ENCODE measurements at places on chromosomes 5 and 9.
A peak's percentile ranks its signal among the peaks of the same experiment; 100 is the strongest.

- H3K4me3 ChIP-seq: no peak overlapping the region
- no peaks in the 10 kb centered on the region for H3K27me3 ChIP-seq
- H3K27ac ChIP-seq: no peak overlapping the region
- H3K36me3 ChIP-seq: no peaks in the 10 kb centered on the region
- DNase-seq: no peak
- H3K4me1 ChIP-seq: no peaks in the 10 kb centered on the region
Observed at GRCh38 chr9:38339087-38339486, 53.4 kb upstream of the ALDH1B1 start.

DNA sequence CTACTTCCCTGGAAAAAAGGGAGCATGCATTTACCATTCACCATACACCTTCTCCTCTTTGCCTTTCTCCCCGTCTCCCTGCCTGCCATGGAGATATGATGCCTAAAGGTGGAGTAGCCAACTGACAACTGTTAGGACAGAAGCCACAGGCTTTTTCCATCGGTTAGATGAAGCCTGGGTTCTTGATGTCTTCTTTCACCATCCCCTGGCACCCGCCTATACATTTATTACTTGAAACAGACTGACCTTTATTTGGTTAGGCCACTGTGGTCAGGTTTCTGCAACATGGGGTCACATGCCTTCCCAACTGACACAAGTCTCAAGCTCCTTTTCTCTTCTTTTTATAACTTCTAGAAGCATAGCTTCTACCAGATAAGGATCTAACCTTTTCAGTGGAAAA lies 7.1 kb downstream of the LCP2 start:
- H3K36me3 ChIP-seq: no peaks in the 10 kb centered on the region
- H3K27ac ChIP-seq: peak overlapping the region; percentile 53
- DNase-seq: no peak
- H3K4me1 ChIP-seq: peaks cover 13% of the 10 kb centered on the region

DNA sequence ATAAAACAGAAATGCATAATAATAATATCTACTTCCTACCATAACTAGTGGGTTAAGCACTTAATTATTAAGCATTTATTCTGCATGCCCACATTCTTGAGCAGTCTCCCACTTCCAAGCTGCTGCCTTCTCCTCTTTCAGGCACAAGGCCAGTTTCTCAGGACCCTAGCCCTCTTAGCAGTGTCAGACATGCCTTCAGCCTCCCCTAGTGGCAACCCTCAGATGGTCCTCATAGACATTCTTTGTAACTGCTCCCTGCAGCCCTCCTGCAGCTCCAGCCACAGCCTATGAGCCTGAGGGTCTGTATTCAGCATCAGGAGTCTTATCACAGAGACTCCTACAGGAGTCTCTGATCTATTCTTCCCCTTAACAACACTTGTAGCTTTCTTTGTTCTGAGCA lies 3.9 kb downstream of the IL9 start:
- no peak overlapping the region for H3K27ac ChIP-seq
- no peaks in the 10 kb centered on the region for H3K4me1 ChIP-seq
- no peak for DNase-seq
- H3K36me3 ChIP-seq: no peaks in the 10 kb centered on the region
- no peaks in the 10 kb centered on the region for H3K27me3 ChIP-seq

GRCh38 chr9:81558091-81558830 lies 131.1 kb downstream of the TLE1 start:
- H3K4me1 ChIP-seq: peaks cover 25% of the 10 kb centered on the region
- H3K27me3 ChIP-seq: no peaks in the 10 kb centered on the region
- no peaks in the 10 kb centered on the region for H3K36me3 ChIP-seq
- H3K27ac ChIP-seq: no peak overlapping the region
- DNase-seq: no peak

DNA sequence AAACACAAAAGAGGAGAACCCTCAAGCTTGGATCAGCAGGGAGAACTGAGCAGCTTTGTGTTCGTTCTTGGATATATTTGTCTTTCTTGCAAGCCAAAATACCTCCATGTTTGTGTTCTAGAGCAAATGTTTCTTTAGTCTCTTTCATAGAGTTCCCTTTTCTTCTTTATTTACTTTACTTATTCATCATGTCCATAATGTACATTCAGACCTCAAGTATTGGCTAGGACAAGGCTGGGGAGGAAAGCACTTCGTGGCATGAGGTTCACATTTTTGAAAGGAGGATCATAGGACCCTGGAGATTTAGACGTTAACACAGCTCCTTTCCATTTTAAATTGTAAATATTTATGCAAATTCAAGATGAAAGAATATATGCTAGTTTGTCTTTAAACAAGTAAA lies 590.2 kb upstream of the MEF2C start:
- no peaks in the 10 kb centered on the region for H3K36me3 ChIP-seq
- no peak overlapping the region for H3K27ac ChIP-seq
- DNase-seq: no peak
- H3K4me3 ChIP-seq: no peak overlapping the region
- no peaks in the 10 kb centered on the region for H3K4me1 ChIP-seq

DNA sequence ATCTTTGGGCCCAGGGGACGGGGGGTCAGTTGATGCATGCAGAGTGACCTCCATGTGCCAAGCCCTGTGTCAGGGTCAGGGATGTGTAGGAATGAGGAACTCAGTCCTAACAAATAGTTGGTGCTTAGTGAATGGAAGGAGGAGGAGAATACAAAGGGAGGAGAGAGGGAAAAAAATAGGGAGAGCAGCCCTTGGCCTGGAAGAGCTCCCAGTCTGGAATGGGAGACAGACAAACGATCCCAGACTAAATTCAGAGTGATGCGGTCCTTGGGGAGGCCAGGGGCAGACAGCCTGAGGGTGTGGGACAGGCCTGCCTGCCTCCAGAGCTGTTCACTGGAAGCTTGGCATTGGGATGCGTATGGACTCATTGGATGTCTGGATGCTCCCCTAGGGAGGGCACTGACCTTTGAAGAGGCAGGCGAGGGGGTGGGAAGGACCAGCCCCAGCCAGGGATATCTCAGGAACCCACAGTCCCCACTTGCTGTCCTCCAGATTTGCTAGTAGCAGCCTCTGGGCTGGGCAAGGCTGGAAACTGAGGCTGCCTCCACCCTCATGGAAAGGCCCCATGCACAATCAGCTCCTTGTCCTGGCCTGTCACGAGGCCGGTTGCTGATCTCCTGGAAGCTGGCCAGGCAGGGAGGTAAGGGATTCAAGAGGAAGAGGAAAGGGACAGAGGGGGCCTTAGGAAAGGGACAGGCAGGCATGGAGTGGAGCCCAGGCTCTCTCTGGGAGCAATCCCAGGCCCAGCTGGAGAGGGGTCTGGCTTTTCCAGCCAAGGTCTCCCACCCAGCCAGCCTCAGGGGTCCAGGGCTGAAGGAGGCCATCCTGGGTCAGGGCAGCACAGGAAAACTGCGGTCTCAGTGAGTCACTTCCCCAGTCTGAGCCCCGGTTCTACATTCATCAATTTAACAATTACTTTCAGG lies 69.0 kb upstream of the GGTA1 start:
- H3K4me1 ChIP-seq: peaks cover 3% of the 10 kb centered on the region
- no peak overlapping the region for H3K4me3 ChIP-seq
- no peak for DNase-seq
- no peaks in the 10 kb centered on the region for H3K36me3 ChIP-seq
- no peaks in the 10 kb centered on the region for H3K27me3 ChIP-seq
- peak overlapping the region; percentile 80 for H3K27ac ChIP-seq

- no peaks in the 10 kb centered on the region for H3K27me3 ChIP-seq
- no peak for DNase-seq
- H3K4me3 ChIP-seq: no peak overlapping the region
- H3K27ac ChIP-seq: peak overlapping the region; percentile 42
- H3K4me1 ChIP-seq: peaks cover 11% of the 10 kb centered on the region
Observed at GRCh38 chr5:142644640-142645361, 41.1 kb downstream of the FGF1 start.

- no peaks in the 10 kb centered on the region for H3K27me3 ChIP-seq
- H3K4me1 ChIP-seq: no peaks in the 10 kb centered on the region
Observed at GRCh38 chr5:39093352-39093751, 19.2 kb upstream of the RICTOR start.

- DNase-seq: no peak
- H3K4me1 ChIP-seq: peaks cover 7% of the 10 kb centered on the region
- H3K27me3 ChIP-seq: peaks cover 16% of the 10 kb centered on the region
- no peak overlapping the region for H3K27ac ChIP-seq
- H3K4me3 ChIP-seq: no peak overlapping the region
Observed at GRCh38 chr5:142716963-142717362, 31.1 kb upstream of the FGF1 start.

DNA sequence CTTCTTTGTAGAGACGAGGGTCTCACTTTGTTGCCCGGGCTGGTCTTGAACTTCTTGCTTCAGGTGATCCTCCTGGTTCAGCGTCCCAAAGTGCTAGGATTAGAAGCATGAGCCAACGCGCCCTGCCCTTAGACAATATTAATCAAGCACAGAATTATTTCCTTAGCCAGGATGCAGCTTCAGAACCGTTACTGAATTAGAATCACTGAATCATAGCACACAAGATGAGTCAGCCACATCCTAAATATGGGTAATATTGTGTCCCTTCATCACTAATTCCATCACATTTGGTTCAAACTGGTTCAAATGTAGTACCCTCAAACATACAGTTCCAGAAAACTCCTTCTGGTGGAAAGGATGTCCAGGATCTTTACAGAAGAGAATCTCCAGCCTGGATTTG lies 82.7 kb downstream of the BNC2 start:
- H3K36me3 ChIP-seq: no peaks in the 10 kb centered on the region
- H3K27me3 ChIP-seq: no peaks in the 10 kb centered on the region
- no peaks in the 10 kb centered on the region for H3K4me1 ChIP-seq
- no peak overlapping the region for H3K27ac ChIP-seq
- DNase-seq: no peak

GRCh38 chr5:82421119-82421518 lies 143.0 kb upstream of the RPS23 start:
- no peak for DNase-seq
- no peaks in the 10 kb centered on the region for H3K36me3 ChIP-seq
- H3K4me3 ChIP-seq: no peak overlapping the region
- H3K4me1 ChIP-seq: no peaks in the 10 kb centered on the region
- no peak overlapping the region for H3K27ac ChIP-seq

DNA sequence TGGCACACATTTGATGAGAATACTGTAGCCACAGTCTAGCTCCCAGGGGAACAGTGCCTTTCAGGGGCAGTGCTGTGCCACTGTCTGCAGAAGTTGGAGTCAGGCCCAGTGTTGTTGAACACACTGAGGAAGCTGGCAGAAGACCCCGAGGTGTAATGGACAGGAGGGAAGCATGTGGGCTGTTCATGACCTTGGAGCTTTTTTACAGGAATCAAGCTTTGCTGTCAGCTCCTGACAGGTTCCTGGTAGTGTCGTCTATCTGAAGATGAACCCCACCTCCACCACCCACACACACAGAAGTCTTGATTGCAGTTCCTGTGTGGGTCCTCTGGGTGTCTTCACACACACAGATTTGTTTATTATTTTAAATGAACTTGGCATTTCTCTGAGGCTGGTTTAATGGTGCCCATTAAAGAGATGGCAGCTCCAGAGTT lies 40.3 kb upstream of the TNFAIP8 start:
- H3K36me3 ChIP-seq: no peaks in the 10 kb centered on the region
- no peaks in the 10 kb centered on the region for H3K27me3 ChIP-seq
- no peak for DNase-seq
- peaks cover 57% of the 10 kb centered on the region for H3K4me1 ChIP-seq

DNA sequence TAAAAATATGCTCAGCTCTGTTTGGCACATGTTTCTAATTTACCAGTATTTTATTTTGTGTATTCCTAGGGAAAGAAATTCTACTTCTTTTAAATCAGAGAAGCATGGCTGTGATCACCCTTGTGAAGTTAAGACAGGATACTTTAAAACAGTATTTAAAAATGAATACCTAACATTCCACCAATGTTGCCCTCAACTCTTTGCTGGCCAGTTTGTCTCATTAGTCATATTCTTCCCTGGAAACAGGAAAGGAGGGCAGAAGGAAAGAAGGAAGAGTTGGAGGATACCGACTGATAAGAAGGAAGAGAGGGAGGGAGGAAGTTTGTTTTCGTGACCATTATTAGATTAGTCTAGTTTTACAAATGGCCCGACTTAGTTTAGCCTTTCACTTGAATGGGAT lies 137.4 kb downstream of the PLK2 start:
- H3K4me3 ChIP-seq: no peak overlapping the region
- no peaks in the 10 kb centered on the region for H3K27me3 ChIP-seq

GRCh38 chr5:36876965-36877666 lies 547 bp downstream of the NIPBL start:
- H3K4me1 ChIP-seq: peaks cover 70% of the 10 kb centered on the region
- H3K4me3 ChIP-seq: peak overlapping the region; percentile 87
- no peaks in the 10 kb centered on the region for H3K27me3 ChIP-seq
- peak overlapping the region; percentile 98 for H3K27ac ChIP-seq
- DNase-seq: peak; percentile 14
- no peaks in the 10 kb centered on the region for H3K36me3 ChIP-seq

- H3K36me3 ChIP-seq: no peaks in the 10 kb centered on the region
- H3K27ac ChIP-seq: no peak overlapping the region
- no peaks in the 10 kb centered on the region for H3K4me1 ChIP-seq
- no peaks in the 10 kb centered on the region for H3K27me3 ChIP-seq
- H3K4me3 ChIP-seq: no peak overlapping the region
Observed at GRCh38 chr9:95268681-95269080, 48.8 kb downstream of the FANCC start.

GRCh38 chr9:1047591-1048230 lies 2.4 kb upstream of the DMRT2 start:
- DNase-seq: no peak
- peak overlapping the region; percentile 36 for H3K27ac ChIP-seq
- H3K4me1 ChIP-seq: peaks cover 9% of the 10 kb centered on the region
- H3K27me3 ChIP-seq: peaks cover 100% of the 10 kb centered on the region
- H3K36me3 ChIP-seq: no peaks in the 10 kb centered on the region

DNA sequence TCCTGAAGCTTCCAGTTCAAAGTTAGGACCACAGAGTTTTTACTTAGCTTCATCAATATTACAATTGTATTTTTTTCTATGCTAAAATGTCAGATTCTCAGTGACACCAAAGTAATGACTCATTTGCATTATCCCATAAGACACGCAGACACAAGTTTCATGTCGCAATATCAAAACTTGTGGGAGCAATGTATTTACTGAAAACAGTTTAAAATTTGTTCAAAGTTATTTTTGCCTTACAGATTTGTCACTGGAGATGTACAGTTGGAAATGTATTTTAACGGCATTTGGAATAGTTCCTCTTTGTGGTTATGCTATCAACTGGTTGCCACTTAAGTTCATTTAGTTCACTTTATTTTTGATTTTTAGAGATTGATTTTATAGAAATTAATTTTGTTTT lies 36.2 kb upstream of the DAP start:
- H3K4me3 ChIP-seq: no peak overlapping the region
- H3K27ac ChIP-seq: no peak overlapping the region
- no peaks in the 10 kb centered on the region for H3K27me3 ChIP-seq
- H3K36me3 ChIP-seq: no peaks in the 10 kb centered on the region

- no peaks in the 10 kb centered on the region for H3K36me3 ChIP-seq
- no peak overlapping the region for H3K4me3 ChIP-seq
- H3K27me3 ChIP-seq: no peaks in the 10 kb centered on the region
- H3K27ac ChIP-seq: no peak overlapping the region
- peaks cover 11% of the 10 kb centered on the region for H3K4me1 ChIP-seq
- no peak for DNase-seq
Observed at GRCh38 chr5:13251623-13252376, 692.7 kb downstream of the DNAH5 start.

DNA sequence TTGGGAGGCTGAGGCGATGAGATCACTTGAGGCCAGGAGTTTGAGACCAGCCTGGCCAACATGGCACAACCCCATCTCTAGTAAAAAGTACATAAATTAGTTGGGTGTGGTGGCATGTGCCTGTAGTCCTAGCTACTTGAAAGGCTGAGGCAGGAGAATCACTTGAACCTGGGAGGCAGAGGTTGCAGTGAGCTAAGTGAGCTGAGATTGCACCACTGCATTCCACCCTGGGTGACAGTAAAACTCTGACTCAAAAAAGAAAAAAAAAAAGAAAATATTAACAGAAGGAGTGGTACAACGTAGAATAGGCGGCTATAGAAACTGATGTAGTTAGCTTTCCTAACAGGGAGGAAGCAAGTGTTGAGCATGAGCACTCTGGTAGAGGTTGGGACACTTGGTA lies 59.9 kb downstream of the PBX3 start:
- H3K36me3 ChIP-seq: no peaks in the 10 kb centered on the region
- H3K4me3 ChIP-seq: no peak overlapping the region
- peaks cover 5% of the 10 kb centered on the region for H3K4me1 ChIP-seq
- no peak for DNase-seq
- H3K27ac ChIP-seq: no peak overlapping the region

Measured in esophagus squamous epithelium (tissue), 5 donors.